MCF 10A (cell line): ENCODE measurements at places on chromosomes 7 and 10. TPM values are rescaled to one million over a fixed set of nuclear protein-coding genes. Genes with fewer than 3 reads are reported as not detected.

Gene TDRD1
- total RNA-seq = not detected in 2 replicates

Gene ATP5MK
- 429 and 559 TPM in 2 replicates for total RNA-seq

Gene GALNT11
- 15.1 and 17.3 TPM in 2 replicates for total RNA-seq

GRCh38 chr10:80356563-80356988 lies at the start of the genes DYDC1 and DYDC2:
DYDC1 (minus strand) TSS chr10:80356755; CDS start chr10:80352601, 4,154 bp downstream.
DYDC2 (plus strand) TSS chr10:80356781; CDS start chr10:80362444, 5,663 bp downstream.
- no peaks in the 10 kb centered on the region for H3K27me3 ChIP-seq
- H3K4me1 ChIP-seq = no peaks in the 10 kb centered on the region
- H3K27ac ChIP-seq = no peak within 1 kb of the TSS
- no peak for DNase-seq
- H3K36me3 ChIP-seq = no peaks in the 10 kb centered on the region

DNA sequence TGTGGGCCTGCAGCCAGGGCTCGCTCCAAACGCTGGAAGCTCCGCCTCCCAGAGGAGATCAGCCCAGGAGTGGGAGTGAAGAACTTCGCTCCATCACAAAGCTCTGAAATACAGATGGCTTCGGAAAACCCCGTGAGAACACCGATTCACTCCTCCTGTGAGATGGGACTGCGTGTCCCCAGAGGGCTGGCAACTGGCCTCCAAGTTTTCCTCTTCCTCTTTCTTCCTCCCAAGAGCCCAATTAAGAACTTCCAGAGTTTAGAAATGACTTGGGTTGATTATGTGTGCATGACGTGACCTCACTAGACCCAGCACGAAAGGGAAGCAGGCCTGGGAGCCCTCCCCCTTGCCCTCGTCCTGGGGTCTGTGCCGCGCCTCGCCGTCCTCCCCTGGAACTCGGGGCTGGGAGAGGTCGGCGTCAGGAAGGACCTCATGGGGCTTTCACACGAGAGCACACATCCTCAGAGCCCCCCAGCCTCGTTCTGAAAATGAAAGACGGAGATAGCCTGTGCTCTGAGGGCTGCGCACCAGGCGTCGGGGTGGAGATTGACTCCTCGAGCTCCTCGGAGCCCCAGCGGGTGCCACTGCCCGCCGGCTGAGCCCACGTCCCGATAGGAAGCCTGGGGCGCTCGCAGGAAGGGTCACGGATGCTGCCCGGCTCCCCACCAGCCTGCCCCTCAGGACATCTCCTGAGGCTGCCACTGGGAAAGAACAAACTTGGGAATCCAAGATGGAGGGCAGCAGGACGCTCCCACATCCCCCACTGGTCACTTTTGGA lies 37.8 kb downstream of the PTPRN2 start:
- H3K4me3 ChIP-seq = no peak overlapping the region
- no peak overlapping the region for H3K27ac ChIP-seq
- H3K36me3 ChIP-seq = no peaks in the 10 kb centered on the region
- no peak for DNase-seq
- no peaks in the 10 kb centered on the region for H3K4me1 ChIP-seq

- no peaks in the 10 kb centered on the region for H3K27me3 ChIP-seq
- peaks cover 21% of the 10 kb centered on the region for H3K4me1 ChIP-seq
- no peak for DNase-seq
- no peaks in the 10 kb centered on the region for H3K36me3 ChIP-seq
These were observed 3.1 kb downstream of the CADPS2 start for GRCh38 chr7:122883049-122883680.

DNA sequence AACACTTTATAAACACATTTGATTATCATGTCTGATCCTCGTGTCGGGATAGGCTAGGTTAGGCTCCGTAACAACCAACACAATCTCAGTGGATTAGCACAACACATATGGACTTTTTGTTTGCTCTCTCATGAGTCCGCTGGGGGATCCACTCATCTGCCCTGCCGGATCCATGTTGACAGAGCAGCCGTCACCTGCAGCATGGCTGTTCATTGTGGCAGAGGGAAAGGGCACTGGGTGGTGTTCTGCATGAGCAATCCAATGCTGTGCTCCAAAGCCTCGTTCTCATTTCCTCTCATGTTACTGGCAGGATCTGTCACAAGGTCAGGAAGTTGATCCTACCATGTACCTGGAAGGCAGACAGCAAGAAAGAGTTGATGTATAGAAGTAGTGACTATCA lies 62.5 kb upstream of the RAPGEF5 start:
- H3K4me3 ChIP-seq = no peak overlapping the region
- H3K36me3 ChIP-seq = no peaks in the 10 kb centered on the region
- H3K27me3 ChIP-seq = no peaks in the 10 kb centered on the region
- no peak for DNase-seq
- H3K4me1 ChIP-seq = no peaks in the 10 kb centered on the region

- H3K27me3 ChIP-seq = no peaks in the 10 kb centered on the region
- H3K36me3 ChIP-seq = peaks cover 10% of the 10 kb centered on the region
- H3K4me3 ChIP-seq = no peak overlapping the region
- H3K27ac ChIP-seq = no peak overlapping the region
These were observed 182.4 kb downstream of the MYOF start for GRCh38 chr10:93299606-93300287.

GRCh38 chr10:105540381-105540780 lies 899.3 kb downstream of the SORCS3 start:
- H3K36me3 ChIP-seq = no peaks in the 10 kb centered on the region
- H3K4me1 ChIP-seq = no peaks in the 10 kb centered on the region
- H3K27ac ChIP-seq = no peak overlapping the region
- H3K27me3 ChIP-seq = no peaks in the 10 kb centered on the region

GRCh38 chr7:43621729-43622448 lies 39.0 kb downstream of the STK17A start:
- H3K4me1 ChIP-seq = peaks cover 19% of the 10 kb centered on the region
- H3K27ac ChIP-seq = peak overlapping the region; percentile 68
- H3K4me3 ChIP-seq = no peak overlapping the region
- DNase-seq = no peak
- peaks cover 43% of the 10 kb centered on the region for H3K36me3 ChIP-seq

GRCh38 chr7:29364661-29365060 lies 170.1 kb downstream of the CHN2 start:
- H3K27me3 ChIP-seq = no peaks in the 10 kb centered on the region
- no peak for DNase-seq
- H3K36me3 ChIP-seq = no peaks in the 10 kb centered on the region
- H3K27ac ChIP-seq = no peak overlapping the region

- no peaks in the 10 kb centered on the region for H3K36me3 ChIP-seq
- DNase-seq = no peak
- no peak overlapping the region for H3K4me3 ChIP-seq
- peaks cover 92% of the 10 kb centered on the region for H3K27me3 ChIP-seq
These were observed 291.7 kb upstream of the HABP2 start for GRCh38 chr10:113261161-113261560.

DNA sequence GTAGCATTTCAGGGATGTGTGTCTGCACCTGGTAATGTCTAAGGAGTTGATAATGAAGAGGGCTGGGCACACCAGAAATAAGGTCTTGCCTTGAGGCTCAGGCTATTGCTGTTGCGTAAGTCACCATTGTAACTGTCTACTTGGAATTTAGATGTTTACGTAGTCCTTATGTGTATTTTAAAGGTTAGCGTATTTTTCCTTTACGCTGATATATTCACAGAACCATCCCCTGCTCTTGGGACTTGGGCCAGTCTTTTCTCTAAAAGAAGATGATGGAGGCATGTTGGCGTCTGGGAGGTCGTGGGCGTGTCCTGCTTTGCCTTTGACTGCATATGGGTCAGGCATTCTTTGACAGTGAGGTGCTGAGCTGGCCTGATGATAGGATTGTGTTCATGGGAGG lies 14.7 kb downstream of the WDR37 start:
- no peaks in the 10 kb centered on the region for H3K27me3 ChIP-seq
- peak; percentile 17 for DNase-seq
- no peak overlapping the region for H3K4me3 ChIP-seq
- peaks cover 18% of the 10 kb centered on the region for H3K4me1 ChIP-seq
- H3K36me3 ChIP-seq = peaks cover 43% of the 10 kb centered on the region
